ENCODE measurements at places on chromosomes 6 and 20. TPM values are rescaled to one million over a fixed set of nuclear protein-coding genes. Genes with fewer than 3 reads are reported as not detected.

- no peak overlapping the region for H3K4me3 ChIP-seq
- no peaks in the 10 kb centered on the region for H3K36me3 ChIP-seq
- DNase-seq, result no peak
- H3K4me1 ChIP-seq, result no peaks in the 10 kb centered on the region
- no peak overlapping the region for H3K27ac ChIP-seq
These were observed 61.1 kb upstream of the TGM3 start for GRCh38 chr20:2234598-2235191.

DNA sequence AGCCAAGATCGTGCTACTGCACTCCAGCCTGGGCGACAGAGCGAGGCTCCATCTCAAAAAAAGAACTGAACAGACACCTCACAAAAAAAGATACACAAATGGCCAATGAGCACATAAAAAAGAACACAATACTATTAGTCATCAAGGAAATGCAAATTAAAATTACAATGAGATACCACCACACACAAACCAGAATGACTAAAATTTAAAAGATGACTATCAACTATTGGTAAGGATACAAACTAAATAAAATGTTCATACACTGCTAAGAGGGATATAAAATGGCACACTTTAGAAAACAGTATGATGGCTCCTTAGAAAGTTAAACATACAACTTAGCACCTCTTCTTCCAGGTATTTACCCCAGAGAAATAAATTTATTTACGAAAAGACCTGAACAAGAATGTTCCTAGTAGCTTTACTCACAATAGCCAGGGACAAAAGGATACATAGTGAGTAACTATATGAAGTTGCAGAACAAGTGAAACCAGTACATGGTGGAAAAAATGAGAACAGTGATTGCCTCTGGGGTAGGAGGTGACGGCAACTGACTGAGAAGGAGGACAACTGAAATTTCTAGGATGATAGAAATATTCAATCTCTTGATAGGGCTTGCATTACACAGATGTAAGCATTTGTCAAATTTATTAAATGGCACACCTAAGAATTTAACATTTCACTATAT is 53.2 kb downstream of the FAM8A1 start:
- H3K36me3 ChIP-seq, result peaks cover 64% of the 10 kb centered on the region
- H3K27ac ChIP-seq, result peak overlapping the region; percentile 74
- no peak overlapping the region for H3K4me3 ChIP-seq

Gene TCP11
- total RNA-seq, result not detected

Gene NRSN1
- not detected for total RNA-seq

Gene STMN3
- 18.4 TPM for total RNA-seq
